ENCODE measurements at places on chromosomes 7 and 10.
A peak's percentile ranks its signal among the peaks of the same experiment; 100 is the strongest.

DNA sequence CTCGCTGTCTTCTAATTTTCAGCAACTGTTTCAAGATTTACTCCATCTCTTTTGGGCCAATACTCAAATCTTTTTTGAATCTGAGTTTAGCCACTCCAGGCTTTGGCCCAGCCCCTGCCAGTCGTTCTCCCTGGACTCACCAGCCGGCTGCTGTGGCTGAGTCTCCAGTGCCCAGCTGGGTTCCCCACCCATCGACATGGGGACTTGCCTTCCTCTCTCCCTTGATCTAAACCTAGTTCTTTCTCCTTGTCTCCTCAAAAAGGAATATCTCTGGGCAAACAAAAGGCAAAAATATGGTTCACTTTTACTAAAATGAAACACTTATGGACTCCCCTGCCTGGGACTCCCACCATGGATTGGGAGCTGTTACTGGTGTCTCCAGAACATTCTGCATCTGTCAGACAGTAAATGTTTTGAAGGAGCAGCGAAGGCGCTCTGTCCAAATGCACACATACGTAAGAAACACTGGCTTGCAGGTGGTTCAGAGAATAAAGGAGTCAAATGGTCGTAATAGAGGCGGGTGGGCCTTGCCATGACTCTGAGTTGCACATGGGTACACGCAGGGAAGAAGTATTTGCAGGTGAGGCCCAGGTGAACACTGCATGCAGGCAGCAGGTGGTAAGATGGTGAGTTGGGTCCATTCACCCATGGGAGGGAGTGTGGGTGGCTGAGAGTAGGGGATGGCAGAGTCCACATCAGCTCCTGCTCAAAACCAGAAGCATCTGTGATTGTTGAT, 35.5 kb upstream of the HABP2 start:
- DNase-seq, result no peak

DNA sequence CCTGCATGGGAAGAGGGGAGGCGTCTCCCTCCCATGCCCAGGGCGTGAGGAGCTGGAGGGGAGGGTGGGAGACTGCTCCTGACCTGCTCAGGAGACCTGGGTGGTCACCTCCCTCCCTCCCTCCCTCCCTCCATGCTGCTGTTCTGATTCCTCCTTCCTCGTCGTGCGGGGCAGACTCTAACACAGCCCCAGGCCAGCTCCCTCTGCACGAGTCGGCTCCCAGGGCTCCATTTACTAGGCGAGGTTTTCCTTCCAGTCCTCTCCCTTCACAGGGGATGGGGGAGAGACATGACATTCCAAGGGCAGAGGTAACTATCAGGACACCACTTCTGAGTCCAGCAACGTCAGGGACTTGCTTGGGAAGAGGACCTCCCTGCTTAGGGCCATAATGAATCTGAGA, 23.6 kb downstream of the VIPR2 start:
- DNase-seq, result no peak

GRCh38 chr7:155395176-155395797, 62.6 kb upstream of the EN2 start:
- no peak for DNase-seq

DNA sequence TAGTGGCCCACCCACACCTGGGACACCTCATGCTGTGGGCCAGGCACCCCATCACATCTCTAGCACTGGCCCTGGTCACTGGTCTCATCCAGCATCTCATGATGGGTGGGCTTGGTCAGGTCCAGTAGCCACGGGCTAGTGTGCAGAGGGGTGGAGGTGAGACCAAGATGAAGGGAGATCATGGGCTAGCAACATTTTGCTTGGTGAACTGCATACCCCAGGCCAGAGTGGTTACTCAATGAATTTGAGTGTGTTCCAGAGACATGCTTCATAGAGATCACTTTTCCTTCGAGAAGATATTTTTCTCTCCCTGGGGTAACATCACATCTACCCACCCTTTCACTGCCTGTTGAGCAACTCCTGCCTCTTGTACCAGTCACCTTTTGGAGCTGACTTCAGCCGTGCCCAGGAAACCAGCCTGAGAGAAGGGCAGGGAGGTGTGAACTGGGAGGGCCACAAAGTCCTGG, 44.2 kb downstream of the MINDY4 start:
- DNase-seq, result no peak

GRCh38 chr10:49187044-49187484, 1.1 kb downstream of the TMEM273 start:
- DNase-seq, result no peak

GRCh38 chr7:129702316-129702715, 90.8 kb downstream of the NRF1 start:
- no peak for DNase-seq

DNA sequence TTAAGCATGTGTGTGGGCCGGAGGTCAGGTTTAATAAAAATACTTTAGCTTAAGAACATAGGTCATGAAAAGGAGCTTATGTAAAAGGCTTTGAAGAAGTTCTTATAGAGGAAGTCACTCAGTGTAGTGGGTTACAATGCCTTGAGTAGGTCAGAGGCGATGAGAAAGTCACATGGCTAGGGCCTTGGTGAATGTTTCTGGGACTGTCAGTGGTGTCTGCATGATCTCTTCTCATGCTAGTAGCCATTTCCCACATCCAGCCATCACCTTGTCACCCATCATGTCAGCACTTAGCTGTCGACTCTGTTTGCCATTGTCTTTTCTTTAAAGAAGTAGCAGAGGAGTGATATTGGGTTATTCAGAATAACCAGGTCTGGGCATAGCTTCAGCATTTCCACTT, 236.6 kb downstream of the CDK14 start:
- no peak for DNase-seq

- DNase-seq, result no peak
These were observed 27.0 kb downstream of the PDZD8 start for GRCh38 chr10:117348236-117348635.

DNA sequence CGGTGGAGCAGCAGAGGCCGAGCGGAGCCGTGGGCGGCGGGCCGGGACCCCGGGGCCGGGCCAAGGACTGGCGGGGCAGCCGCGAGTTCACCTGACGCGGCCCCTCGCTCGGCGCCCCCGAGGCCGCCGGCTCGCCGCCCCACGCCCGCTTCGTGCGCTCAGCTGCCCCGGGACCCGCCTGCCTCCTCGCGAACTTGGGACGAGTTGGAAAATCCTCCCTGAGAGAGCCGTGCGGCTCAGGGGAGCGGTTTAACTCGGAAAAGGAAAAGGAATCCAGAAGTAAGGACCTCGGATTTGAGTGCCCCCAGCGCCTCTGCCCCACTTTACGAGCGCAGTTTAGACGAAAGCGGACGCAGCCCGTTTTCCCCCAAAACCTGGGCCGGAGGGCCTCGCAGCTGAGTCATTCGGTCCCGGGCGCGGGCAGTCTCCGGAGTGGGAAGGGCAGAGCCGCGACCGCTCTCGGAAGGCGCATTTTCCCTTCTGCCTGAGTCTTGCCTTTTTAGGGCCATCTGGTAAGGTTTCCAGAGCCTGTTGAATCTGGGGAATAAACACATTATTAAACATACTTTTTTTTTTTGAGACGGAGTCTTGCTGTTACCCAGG, 744 bp downstream of the CREM start:
- peak; percentile 56 for DNase-seq
